ENCODE measurements at places on chromosomes 6 and 20. TPM values are rescaled to one million over a fixed set of nuclear protein-coding genes. Genes with fewer than 3 reads are reported as not detected.

- DNase-seq = no peak
These were observed 8.4 kb downstream of the OR2H2 start for GRCh38 chr6:29593199-29593855.

NDUFAF4 gene
- 75.2 TPM for total RNA-seq

PHACTR2 gene
- 53.9 TPM for total RNA-seq

GRCh38 chr6:168125429-168126001 is 46.5 kb upstream of the FRMD1 start:
- DNase-seq = no peak

ASCC3 gene
- 21.9 TPM for total RNA-seq

DNA sequence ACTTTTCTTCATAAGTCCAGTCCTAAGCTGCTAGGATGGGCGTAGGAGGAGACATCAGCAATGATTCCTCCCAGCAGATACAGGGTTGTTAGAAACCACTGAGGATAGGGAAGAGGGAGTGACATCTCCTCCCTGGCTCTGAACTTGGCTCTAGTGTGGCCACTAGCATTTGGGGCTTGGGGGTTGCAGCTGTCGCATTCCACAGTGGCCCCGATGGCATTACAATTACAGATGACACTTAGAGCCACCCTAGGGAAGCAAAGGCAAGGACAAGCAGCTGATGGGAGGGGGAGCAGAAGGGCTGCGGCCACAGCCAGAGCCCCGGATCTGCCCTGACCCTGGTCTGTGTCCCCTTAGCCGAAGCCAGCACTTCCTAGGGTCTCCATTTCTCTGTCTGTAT is 9.5 kb upstream of the CDKN1A start:
- no peak for DNase-seq

ERVFRD-1 gene
- total RNA-seq = not detected

DNA sequence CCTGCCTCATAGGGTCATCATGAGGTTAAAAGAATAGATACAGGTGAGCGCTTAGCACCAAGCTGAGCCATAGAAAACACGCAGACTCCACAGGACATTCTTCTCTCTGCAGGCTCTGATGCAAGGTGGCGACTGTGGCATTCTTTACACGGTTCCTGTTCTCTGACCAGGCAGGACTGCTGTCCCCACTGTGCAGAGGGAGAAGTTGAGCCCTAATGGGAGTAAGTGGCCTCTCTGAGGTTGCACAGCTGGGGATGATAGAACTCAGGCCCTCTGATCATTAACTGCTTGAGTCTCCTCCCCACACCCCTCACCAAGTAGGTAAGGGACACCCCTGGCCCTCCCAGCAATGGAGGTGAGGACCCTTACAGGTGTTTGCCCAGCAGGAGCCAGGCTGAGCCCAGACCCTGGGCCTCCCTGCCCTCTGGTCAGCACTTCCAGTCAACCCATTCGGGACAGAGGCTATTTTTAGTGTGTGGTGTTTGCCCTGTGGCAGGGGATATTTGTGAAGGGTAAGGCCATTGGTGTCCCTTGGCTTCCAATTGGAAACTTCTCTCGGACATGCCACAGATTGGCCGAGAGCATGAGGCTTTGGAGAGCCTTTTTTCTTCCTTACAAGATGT is 116.8 kb downstream of the VEGFA start:
- no peak for DNase-seq

RAMACL gene
- 0.71 TPM for total RNA-seq

DNA sequence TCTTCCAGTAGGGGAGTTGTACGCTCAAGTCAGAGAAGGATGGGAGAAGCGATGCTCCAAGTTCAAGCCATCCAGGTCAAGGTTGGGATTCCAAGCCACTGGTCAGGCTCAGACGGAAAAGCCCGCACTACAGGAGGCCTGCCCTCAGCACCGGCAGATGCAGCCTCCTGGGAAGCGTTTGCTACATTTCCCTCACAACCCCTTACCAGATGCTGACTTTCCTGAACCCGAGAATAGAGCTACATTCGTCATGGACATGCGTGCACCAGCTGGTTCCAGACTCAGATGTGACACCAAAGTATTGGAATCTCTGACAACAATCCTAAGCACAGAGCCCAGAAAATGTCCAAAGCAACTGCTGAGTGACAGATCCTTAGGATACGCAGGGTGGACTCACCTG is 174.8 kb downstream of the SASH1 start:
- no peak for DNase-seq

SLPI gene
- 86.7 TPM for total RNA-seq

WFDC10A gene
- not detected for total RNA-seq

IL20RA gene
- total RNA-seq = 1.0 TPM

- no peak for DNase-seq
These were observed 53.5 kb downstream of the COL21A1 start for GRCh38 chr6:56193846-56194245.
